Stimulated activated naive CD8-positive, alpha-beta T cell treated with anti-CD3 and anti-CD28 coated beads, Interleukin-15, Interleukin-2, amounts not matched to agents 100 U/mL and 50 U/mL, for 24 hours (primary cell): ENCODE measurements at places on chromosomes 5 and 9.

- DNase-seq = no peak
These were observed 61.5 kb upstream of the SYNPO start for GRCh38 chr5:150578781-150579461.

DNA sequence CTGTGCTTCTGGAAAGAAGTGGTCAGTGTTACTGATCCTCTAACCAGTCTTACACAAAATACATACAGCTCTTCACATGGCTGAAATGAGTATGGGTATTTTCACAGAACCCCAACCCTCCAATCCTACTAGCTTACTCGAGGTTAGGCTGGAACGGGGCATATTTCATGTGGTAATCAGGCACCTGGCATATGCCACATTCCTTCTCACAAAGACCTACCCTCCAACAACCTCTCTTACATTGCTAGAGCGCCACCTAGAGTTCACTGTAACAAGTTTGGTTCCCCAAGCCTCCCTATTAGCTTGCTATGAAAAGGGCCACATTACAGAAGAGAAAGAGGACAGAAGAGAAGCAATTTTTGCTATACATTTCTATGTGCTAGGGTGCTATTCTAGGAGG is 597.3 kb downstream of the PRELID2 start:
- DNase-seq = no peak

DNA sequence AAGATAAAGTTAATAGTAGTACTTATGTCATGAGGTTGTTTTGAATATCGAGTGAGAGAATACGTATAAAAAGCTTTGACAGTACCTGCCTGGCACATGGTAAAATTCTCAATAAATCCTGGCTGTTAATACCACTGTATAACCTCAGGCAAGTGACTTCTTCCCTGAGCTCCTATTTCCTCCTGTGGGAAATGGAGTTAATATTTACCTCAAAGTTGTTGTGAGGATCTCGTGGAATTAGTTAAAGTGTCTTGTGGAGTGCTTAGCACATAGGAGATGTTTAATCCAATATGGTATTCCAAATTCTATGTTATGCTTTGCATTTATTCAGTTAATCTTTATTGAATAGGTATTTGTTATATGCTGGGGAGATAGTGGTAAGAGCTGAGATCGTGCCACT is 18.5 kb downstream of the FOCAD start:
- no peak for DNase-seq

GRCh38 chr5:122478741-122479442 is 166.9 kb downstream of the SNCAIP start:
- no peak for DNase-seq

GRCh38 chr5:156356238-156356637 is 29.3 kb downstream of the SGCD start:
- DNase-seq = no peak

DNA sequence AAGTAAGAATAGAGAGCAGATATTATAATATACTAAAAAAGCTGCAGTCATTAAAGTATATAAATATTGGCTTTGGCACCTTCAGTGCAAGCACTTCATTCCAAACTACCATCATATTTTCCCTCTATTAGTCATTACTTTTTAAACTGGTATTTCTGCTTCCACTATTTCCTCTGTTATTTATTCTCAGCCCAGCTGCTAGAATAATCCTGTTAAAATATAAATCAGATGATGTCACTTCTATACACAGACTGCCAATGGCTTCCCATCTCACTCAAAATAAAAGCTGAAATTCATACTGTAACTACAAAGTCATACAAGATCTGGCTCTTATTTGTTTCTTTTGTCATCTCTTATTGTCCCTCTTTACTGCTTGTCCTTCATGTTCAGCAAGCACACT is 432.9 kb downstream of the TLE4 start:
- DNase-seq = no peak

- DNase-seq = no peak
These were observed 6.9 kb upstream of the VAV2 start for GRCh38 chr9:133998915-133999595.

GRCh38 chr5:156434471-156434870 is 107.5 kb downstream of the SGCD start:
- DNase-seq = no peak

DNA sequence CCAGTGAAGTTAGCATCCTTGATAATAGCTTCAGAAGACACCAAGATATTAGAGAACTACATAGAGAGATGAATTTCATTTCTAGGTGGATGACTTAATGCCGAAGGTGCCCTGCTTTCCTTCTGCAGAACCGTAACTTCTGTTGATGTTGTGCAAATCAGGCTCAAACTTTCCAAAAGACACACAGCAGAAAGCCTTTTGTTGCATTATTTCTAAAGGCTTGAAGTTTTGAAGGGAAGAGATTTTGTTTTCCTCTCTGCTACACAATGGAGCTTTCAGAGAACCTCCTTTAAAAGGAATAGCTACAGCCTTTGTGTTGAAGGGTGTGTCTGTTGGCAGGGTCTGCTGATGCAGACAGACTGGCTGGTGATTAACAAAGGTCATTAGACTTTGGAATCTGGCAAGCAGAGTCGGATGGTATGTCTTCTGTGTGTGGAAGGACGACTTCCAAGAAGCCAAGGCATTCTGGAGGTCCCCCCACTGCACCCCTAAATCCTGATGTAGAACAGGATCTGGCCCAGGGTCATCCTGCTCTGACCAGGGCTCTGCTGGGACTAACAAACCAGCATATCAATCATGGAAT is 57.8 kb downstream of the ZNF462 start:
- DNase-seq = no peak

DNA sequence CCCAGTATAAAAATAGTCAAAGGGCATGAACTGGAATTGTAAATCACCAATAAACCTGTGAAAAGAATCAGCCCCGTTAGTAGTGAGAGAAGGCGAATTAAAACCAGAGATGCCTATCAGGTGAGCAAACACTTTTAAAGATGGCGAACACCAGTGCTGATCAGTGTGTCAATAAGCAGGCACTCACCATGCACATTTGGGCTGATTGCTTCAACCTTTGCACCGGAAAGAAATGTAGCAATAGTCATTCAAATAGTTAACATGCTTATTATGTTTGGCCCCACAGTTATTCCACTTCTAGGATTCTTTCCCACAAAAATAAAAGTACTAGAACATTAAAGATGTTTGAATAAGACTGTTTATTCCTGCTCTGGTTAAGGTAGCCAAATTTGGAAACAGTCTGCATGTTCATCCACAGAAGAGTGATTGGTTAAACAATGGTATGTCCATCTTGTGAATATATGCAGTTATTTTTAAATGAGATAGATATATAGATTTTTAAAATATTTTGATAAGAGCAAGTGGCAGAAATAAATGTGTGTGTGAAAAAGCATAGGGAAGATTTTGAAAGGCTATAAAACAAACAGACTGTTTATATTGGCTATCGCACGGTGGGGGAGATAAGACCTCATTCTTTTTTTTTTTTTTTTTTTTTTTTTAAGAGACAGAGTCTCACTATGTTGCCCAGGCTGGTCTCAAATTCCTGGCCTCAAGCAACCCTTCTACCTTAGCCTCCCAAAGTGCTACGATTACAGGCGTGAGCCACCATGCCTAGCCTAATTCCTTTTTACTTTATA is 112.2 kb downstream of the PIP5K1B start:
- DNase-seq = no peak

DNA sequence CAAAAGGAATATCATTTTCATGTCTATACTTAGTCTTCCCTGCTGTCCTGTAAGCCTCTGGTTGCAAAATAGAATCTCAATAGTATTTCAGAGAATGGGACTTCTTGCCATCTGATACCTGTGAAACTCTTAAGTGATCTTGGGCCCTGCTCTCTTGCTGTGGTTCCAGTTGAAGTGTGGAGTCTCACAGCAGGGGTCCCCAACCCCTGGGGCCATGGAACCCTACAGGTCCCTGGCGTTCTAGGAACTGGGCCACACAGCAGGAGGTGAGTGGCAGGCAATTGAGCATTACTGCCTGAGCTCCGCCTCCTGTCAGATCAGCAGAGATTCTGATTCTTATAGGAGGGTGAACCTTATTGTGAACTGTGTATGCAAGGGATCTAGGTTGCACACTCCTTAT is 65.9 kb downstream of the ZSWIM6 start:
- no peak for DNase-seq

DNA sequence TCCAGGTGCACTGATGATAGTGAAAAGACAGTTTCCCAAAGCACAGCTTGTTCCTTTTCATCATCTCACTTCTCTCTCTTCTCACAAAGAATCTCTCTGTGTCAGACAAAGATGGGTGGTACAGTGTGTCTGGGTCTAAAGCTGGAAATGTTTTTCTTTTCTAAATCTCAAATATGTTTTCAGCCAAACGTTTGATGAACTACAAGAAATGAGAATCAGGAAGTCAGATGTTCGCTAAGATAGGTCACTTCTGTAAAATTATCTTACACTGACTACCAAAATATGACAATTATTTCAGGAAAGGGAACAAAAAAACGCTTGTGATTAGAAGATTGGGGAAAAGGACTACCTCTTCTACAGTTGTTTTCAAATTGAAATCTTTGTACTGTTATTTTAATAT is 708.8 kb downstream of the PTPRD start:
- no peak for DNase-seq

DNA sequence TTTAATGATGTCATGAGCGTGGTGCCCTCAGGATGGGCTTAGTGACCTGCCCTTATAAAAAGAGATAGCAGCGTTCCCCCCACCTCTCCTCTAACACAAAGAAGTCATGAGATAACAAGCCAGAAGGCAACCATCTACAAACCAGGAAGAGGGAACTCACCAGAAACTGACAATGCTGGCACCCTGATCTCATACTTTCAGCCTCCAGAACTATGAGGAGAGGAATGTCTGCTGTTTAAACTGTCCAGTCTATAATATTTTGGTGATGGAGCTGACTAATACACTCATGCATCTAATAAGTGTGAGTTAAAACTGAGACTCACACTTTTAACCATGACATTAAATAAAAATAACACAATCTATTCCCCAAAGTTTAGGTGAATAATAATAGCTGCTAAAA is 156.1 kb upstream of the SPEF2 start:
- DNase-seq = no peak

DNA sequence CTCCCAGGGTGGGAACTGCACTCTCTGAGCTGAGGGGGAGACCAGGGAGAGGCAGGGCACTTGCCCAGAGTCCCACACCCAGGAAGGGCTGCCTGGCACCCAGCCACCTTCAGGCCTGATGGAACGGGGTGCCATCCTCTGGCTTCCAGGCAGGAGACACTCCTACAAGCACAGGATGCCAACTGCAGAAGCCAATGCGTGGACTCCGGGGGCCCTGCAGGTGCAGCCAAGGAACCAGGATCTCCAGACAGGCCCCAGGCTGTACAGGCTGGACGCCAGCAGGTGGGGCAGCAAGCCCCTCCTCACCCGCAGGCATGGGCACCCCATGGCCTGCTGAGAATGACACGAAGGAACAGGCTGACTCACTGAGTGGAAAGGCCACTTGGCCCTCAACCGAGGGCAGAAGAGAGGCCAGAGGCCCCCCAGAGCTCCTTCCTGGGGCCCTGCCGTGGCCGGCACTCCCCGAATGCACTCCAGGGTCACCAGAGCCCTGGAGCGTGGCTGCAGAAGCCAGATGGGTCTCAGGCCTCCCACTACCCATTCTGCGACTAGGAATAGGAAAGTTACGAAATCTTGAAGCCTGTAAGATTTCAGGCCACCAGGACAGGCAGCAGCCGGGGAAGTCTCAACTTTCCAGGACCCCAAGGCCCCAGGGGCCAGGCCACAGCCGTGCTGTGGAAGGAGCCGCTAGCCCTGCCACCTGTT is 15.7 kb downstream of the NACC2 start:
- no peak for DNase-seq

- DNase-seq = no peak
These were observed 32.1 kb downstream of the NIPBL start for GRCh38 chr5:36908544-36909260.

GRCh38 chr9:108434502-108434901 is 421.3 kb downstream of the ACTL7B start:
- no peak for DNase-seq
